ENCODE measurements at places on chromosomes 3 and 15.

- no peak for DNase-seq
These were observed 42.0 kb downstream of the FAM3D start for GRCh38 chr3:58624550-58624949.

GRCh38 chr3:114460459-114460858 is 166.6 kb downstream of the TIGIT start:
- DNase-seq = no peak

DNA sequence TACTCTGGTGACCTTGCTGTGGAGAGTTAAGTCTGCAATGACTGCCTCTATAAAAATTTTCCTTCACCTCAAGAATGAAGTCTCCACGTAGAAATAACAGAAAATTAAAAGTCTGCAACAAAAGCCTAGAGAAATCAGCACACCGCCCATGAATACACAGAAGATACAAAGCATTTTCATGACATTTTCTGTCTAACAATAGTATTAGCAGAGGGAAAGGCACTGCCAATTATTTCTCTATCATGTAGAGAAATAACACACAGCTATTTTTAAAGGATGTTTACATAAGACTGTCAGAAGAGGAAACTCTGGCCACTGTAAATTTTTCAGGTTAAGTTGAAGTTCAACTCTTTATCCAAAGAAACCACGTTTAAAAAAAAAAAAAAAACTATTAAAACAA is 80.8 kb downstream of the GSK3B start:
- no peak for DNase-seq

GRCh38 chr3:128167973-128168674 is 14.8 kb downstream of the EEFSEC start:
- no peak for DNase-seq

- peak; percentile 28 for DNase-seq
These were observed 43.8 kb downstream of the ADAMTS7 start for GRCh38 chr15:78767331-78767951.

DNA sequence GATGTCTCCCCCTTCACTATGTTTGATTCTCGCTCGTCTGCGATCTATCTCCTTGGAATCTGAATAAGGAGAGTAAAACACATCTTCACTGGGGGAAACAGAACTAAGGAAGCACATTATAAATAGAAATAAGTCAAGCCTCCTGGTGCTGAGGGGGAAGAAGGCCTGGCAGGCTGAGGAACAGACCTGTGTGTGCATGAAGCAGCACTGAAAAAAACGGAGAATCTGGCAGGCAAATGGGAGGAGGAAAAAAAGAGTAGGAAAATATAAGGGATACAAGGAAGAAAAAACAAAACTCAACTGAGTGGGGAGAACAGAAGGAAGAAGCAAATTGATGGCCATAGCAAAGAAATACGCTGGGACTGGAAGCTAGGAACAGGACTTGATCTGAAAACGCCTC is 25.7 kb downstream of the PARP16 start:
- DNase-seq = no peak

- DNase-seq = no peak
These were observed 6.7 kb downstream of the TADA3 start for GRCh38 chr3:9785602-9786001.

DNA sequence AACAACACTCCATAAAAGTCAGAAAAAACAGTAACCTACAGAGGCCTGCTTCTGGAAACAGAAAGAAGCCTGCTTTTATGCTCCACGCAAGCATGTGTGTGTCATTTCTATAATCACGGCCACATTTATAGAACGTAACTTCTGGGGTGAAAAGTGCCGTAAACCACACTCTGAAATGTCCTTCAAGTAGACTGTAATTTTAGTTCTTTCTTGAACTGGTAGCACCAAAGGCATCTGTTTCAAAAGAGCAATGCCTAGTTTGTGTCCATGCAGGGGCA is 19.5 kb upstream of the CMTM7 start:
- DNase-seq = no peak

GRCh38 chr15:55823191-55823670 is 80.3 kb upstream of the PRTG start:
- no peak for DNase-seq

- DNase-seq = no peak
These were observed 340.2 kb upstream of the ADAMTS9 start for GRCh38 chr3:65028024-65028423.

GRCh38 chr15:84811151-84811550 is 6.0 kb upstream of the ALPK3 start:
- no peak for DNase-seq

DNA sequence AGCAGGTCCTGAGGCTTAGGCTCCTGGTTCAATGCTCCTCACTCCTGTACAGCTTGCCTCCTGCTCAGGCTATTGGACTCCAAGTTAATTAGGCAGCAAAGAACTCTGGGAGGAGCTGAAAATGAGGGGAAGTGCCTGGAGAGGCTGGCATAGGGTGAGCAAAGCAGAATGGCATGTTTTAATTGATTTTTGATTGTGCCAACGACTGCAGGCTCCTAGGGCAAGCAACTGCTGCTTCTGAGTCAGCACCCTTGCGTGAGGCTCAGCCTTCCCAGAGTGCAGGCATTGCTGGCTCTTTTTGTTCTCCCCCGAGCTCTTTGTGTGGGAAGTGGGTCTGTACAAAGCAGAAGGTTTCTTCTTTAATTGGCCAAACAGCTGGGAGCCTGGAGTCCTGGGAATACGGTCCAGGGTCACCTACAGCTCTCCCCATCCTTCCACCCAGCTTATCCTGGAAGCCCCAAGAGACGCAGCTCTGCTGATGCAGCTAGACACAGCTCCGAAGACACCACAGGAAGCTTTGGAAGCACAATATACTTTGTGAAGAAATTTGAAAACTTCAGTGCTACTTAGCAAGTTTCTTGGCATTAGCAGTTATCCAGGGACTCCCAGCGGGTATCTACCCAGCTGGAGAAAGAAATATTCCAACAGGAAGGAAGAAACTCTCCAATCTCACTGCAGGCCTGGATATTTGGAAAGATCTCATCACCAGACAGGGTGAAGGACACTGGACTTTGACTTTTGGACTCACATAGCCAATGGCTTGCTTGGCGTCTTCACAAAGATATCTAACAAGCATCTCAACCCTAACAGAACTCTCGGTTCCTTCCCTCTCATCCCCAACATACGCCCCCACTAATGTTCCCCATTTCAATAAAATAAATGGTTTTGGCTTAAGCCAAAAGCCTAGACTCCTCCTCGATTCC is 76.8 kb downstream of the BDH1 start:
- no peak for DNase-seq

- DNase-seq = no peak
These were observed at the start of gene BCL2A1 for GRCh38 chr15:79970624-79971434. BCL2A1 (minus strand) TSS chr15:79971196; CDS start chr15:79971119, 77 bp downstream.

GRCh38 chr3:154642145-154642544 is 212.2 kb upstream of the GPR149 start:
- no peak for DNase-seq

Measured in WTC11 (cell line).